ENCODE measurements at places on chromosomes 4 and X.
A peak's percentile ranks its signal among the peaks of the same experiment; 100 is the strongest.

DNA sequence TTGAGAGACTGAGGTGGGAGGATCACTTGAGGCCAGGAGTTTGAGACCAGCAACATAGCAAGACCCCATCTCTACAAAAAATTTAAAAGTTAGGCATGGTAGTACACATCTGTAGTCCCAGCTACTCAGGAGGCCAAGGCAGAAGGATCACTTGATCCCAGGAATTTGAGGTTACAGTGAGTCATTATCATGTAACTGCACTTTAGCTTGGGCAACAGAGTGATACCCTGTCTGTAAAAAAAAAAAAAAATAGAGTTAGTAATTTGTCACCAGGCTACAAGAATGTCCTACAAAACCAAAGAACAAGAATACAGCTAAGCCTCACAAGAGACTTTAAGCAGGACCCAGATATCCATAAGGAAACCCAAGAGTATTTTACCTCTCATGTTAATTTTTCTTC lies 27.0 kb upstream of the RAB28 start:
- DNase-seq = no peak

- DNase-seq = no peak
These were observed 70.5 kb downstream of the RELL1 start for GRCh38 chr4:37615720-37616063.

- DNase-seq = no peak
These were observed 104.4 kb downstream of the HHIP start for GRCh38 chr4:144750348-144750747.

DNA sequence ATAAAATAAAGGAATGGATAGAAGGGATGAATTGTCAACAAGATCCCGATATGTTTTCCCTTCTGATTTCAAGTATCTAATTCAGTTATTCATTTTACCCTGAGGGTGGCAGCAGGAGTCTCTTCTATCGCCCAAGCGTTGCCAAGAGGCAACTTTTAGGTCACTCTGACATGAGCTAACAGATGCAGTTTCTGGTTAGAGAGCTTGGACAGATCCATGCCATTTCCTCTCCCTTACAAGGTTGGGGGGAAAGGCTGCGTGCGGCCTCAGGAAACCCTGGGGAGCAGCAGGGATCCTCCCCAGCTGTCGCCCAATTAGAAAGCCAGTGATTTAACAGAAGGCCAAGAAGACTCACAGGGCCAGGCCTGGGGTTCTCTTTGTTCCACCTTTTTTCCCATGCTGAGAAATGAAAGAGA lies 35.3 kb upstream of the WAS start:
- peak; percentile 38 for DNase-seq

GRCh38 chrX:11375614-11376119 lies 82.5 kb downstream of the AMELX start:
- DNase-seq = no peak

DNA sequence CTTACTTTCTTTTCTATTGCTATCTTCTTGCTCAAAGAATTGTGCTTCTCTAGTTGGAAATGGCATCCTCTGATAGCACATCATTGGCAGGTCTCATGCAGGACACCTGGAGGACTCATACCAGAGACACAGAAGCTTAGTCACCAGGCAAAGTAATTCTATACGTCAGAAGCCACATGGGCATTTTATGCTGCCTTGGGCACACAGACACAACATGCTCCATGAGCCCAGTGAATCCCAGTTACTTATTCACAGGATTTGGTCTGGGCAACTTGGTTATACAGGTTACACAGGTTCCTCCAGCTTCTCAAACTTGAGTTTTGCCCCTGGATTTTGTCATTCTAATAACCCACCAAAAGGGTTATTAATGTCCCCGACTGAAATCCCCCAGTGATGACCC lies 7.1 kb downstream of the RASSF6 start:
- peak; percentile 38 for DNase-seq

DNA sequence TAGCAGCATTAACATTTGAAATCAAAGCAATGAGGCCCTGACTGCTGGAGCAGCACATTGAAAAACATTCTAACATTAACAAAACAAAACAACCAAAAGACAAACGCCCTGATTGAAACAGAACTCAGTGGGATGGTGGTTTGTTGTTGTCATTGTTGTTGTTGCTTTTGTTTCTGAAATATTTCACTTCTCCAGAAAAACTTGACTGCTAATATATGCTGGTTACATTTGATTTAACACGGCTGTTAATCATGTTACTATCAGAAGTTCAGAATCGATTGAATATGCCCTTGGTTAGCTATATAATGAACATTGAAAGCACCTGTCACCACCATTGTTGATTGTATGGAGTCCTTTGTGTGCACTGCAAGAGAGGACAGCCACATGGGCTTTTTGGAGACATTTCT lies 790.4 kb upstream of the GALNTL6 start:
- DNase-seq = no peak

GRCh38 chr4:113781439-113782040 lies 20.0 kb upstream of the CAMK2D start:
- DNase-seq = no peak

GRCh38 chrX:132491191-132491590 lies 2.4 kb upstream of the MBNL3 start:
- peak; percentile 19 for DNase-seq

DNA sequence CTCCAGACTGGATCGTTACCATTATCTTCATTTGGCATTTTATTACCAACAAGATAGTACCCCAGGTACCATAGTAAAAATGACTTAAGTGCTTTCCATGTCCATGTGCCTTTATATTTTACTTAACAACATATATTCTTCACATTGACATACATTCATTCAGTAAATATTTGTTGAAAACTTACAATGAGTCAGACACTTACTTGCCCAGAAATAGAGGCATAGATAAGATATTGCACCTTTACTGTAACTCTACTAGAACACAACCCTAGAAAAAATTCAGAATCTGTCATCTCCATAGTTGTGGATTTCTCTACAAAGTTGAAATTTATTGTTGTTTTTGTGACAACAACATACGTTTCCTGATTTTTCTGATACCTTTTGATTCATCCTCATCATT lies 640.6 kb downstream of the RPA4 start:
- no peak for DNase-seq

DNA sequence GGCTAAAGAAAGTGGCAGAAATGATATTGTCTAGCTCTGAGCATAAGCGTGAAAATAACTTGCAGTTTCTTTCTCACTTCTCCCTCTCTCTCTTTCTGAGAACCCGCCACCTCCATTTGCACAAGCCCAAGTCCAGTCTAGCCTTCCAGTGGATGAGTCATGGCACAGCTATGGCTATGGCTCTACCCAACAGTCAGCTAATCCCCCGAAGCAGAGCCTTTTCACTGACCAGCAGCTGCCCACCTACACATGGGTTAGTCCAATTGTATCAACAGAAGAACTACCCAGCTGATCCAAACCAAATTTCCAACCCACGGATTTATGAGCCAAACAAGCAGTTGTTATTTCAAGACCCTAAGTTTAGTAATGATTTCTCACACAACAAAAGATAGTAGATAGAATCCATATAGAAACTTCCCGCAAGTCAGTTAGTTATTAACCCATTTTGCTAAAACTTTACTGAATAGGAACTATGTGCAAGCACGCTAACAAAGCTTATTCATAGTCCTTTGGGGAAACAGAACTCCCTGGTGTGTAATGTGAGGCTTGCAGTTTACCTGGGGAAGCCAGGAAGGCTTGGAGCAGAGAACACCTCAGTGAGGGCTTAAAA lies 282.3 kb downstream of the INPP4B start:
- no peak for DNase-seq

- no peak for DNase-seq
These were observed 292.3 kb downstream of the ANKRD50 start for GRCh38 chr4:124420166-124420695.

DNA sequence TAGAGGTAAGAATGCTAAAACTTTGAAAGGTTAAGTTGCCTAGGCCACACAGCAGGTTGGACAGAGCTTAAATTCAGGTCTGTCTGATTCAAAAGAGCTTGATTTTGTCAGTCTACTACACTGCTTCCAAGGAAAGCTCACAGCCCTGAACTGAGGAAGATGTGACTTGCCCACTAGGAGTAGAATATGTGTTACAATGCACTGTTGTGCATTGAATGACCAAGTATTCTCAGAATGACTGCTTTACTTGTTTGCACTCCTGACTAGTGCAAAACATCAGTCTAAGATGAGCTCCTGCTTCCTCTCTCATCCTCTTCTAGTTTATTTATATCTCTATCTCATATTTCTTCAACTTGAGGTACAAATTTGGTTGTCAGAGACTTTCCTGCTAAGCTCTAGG lies 56.2 kb downstream of the AWAT2 start:
- no peak for DNase-seq

GRCh38 chr4:78057135-78057599 lies at the start of gene FRAS1:
Gene FRAS1 (plus strand): TSS chr4:78057323. CDS start chr4:78058010, 687 bp downstream.
- DNase-seq = peak; percentile 40
